RWPE2 (cell line): ENCODE measurements at places on chromosomes 7 and 10.

DNA sequence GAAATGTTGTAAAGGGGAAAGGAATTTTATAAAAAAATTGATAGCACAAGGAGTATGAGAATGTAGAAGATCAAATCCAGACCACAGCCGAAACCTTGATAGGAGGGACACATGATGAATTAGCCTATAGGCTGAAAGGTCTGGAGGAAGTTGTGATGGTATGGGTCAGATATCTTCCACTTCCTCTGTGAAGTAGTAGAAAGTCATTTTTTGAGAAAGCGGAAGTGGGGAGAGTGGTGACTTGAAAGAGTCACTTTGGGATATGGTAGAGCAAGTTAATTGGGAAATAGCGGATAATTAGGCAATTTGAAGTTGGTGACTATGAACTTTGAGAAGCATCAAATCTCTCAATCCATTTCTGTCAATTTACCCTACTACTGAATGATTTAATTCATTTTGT, 99.4 kb downstream of the GRM8 start:
- H3K27ac ChIP-seq: no peak overlapping the region
- no peaks in the 10 kb centered on the region for H3K36me3 ChIP-seq
- H3K4me3 ChIP-seq: no peak overlapping the region
- no peaks in the 10 kb centered on the region for H3K4me1 ChIP-seq
- no peak for DNase-seq

- no peaks in the 10 kb centered on the region for H3K4me1 ChIP-seq
- H3K27ac ChIP-seq: no peak overlapping the region
- H3K27me3 ChIP-seq: no peaks in the 10 kb centered on the region
- no peak for DNase-seq
Measured at GRCh38 chr10:64286533-64286932, 765.3 kb downstream of the REEP3 start.

DNA sequence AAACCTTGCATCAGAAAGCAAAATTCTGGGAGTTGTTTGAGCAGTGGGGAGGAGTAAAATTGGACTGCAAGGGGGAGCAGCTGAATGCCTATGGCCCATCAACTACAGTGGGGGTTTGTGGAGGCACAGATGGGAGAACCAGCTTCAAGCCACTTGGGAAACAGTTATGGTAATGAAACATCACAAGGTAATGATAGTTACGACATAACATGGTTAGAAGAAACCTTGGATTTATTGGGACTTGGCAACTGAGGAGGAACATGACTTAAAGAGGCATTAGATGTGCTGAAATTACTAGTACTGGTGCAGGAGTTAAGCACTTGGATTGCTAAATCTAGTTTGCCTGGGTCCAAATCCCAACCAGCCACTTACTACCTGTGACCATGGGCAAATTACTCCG, 868.4 kb downstream of the KCNMA1 start:
- H3K27me3 ChIP-seq: no peaks in the 10 kb centered on the region
- no peaks in the 10 kb centered on the region for H3K36me3 ChIP-seq
- no peaks in the 10 kb centered on the region for H3K4me1 ChIP-seq
- no peak overlapping the region for H3K27ac ChIP-seq
- no peak for DNase-seq

GRCh38 chr10:21297603-21298383, 227.7 kb downstream of the SKIDA1 start:
- no peaks in the 10 kb centered on the region for H3K36me3 ChIP-seq
- H3K27ac ChIP-seq: no peak overlapping the region
- H3K27me3 ChIP-seq: no peaks in the 10 kb centered on the region

GRCh38 chr10:17113346-17113745, 16.3 kb downstream of the CUBN start:
- no peak overlapping the region for H3K27ac ChIP-seq
- peaks cover 20% of the 10 kb centered on the region for H3K4me1 ChIP-seq
- DNase-seq: no peak
- no peaks in the 10 kb centered on the region for H3K36me3 ChIP-seq
- no peak overlapping the region for H3K4me3 ChIP-seq
- H3K27me3 ChIP-seq: no peaks in the 10 kb centered on the region
